Heart left ventricle (tissue), 16 donors: ENCODE measurements at places on chromosomes 5 and 9. TPM values are rescaled to one million over a fixed set of nuclear protein-coding genes. Genes with fewer than 3 reads are reported as not detected.

The PTGES gene
- polyA plus RNA-seq, result 1.5 TPM

The MYMK gene
- polyA plus RNA-seq, result not detected

The PGM5 gene
- 81.7 TPM for polyA plus RNA-seq

The LOX gene
- 1.1 TPM for polyA plus RNA-seq

The LRRC14B gene
- 50.3 TPM for polyA plus RNA-seq

The LIFR gene
- 13.2 TPM for polyA plus RNA-seq

The FGD3 gene
- polyA plus RNA-seq, result 1.6 TPM

The LCN15 gene
- 0.65 TPM for polyA plus RNA-seq

The HMMR gene
- 0.15 TPM for polyA plus RNA-seq

The IFNA21 gene
- not detected for polyA plus RNA-seq

The LCN2 gene
- not detected for polyA plus RNA-seq

The NUTM2G gene
- polyA plus RNA-seq, result not detected

The OMD gene
- 2.6 TPM for polyA plus RNA-seq

The PCDH1 gene
- polyA plus RNA-seq, result 13.5 TPM

The AQP7 gene
- polyA plus RNA-seq, result 216 TPM

The ZNF79 gene
- 3.6 TPM for polyA plus RNA-seq

The EPB41L4B gene
- polyA plus RNA-seq, result 3.4 TPM

The SH2D3C gene
- polyA plus RNA-seq, result 21.1 TPM

The LHX3 gene
- not detected for polyA plus RNA-seq

The CERCAM gene
- polyA plus RNA-seq, result 10.7 TPM

The ZNG1E gene
- 30.8 TPM for polyA plus RNA-seq

The NEUROG1 gene
- polyA plus RNA-seq, result not detected

The NIPAL4 gene
- not detected for polyA plus RNA-seq

The PRRT1B gene
- polyA plus RNA-seq, result not detected

The OBP2B gene
- not detected for polyA plus RNA-seq

The WHRN gene
- polyA plus RNA-seq, result 0.61 TPM

The SPATA31C1 gene
- polyA plus RNA-seq, result not detected

The STPG3 gene
- polyA plus RNA-seq, result 0.61 TPM

The SLC34A3 gene
- polyA plus RNA-seq, result not detected

The FBXO4 gene
- 3.9 TPM for polyA plus RNA-seq

The IFNK gene
- polyA plus RNA-seq, result not detected

The IZUMO3 gene
- not detected for polyA plus RNA-seq

The GRIN1 gene
- 0.10 TPM for polyA plus RNA-seq

The AP3S1 gene
- polyA plus RNA-seq, result 40.8 TPM

The CBY3 gene
- not detected for polyA plus RNA-seq

The C7 gene
- polyA plus RNA-seq, result 252 TPM

The FOXD4L4 gene
- 0.04 TPM for polyA plus RNA-seq

The RFESD gene
- 5.0 TPM for polyA plus RNA-seq

The SERINC5 gene
- 3.2 TPM for polyA plus RNA-seq

The EQTN gene
- polyA plus RNA-seq, result not detected

The NOXA1 gene
- 0.44 TPM for polyA plus RNA-seq

The HTR1A gene
- polyA plus RNA-seq, result not detected

The DUSP1 gene
- polyA plus RNA-seq, result 24.3 TPM

The PCDHGC5 gene
- 0.72 TPM for polyA plus RNA-seq

The GDF9 gene
- 0.10 TPM for polyA plus RNA-seq

The SEMA6A gene
- 2.2 TPM for polyA plus RNA-seq

The PRLR gene
- 0.08 TPM for polyA plus RNA-seq

The PCDHA5 gene
- polyA plus RNA-seq, result 0.04 TPM

The ISL1 gene
- polyA plus RNA-seq, result not detected

The SSBP2 gene
- 25.6 TPM for polyA plus RNA-seq

The CDH10 gene
- not detected for polyA plus RNA-seq

The MGAT4B gene
- polyA plus RNA-seq, result 49.6 TPM

The GABRA1 gene
- not detected for polyA plus RNA-seq
